ENCODE measurements at places on chromosomes 11 and 22.

DNA sequence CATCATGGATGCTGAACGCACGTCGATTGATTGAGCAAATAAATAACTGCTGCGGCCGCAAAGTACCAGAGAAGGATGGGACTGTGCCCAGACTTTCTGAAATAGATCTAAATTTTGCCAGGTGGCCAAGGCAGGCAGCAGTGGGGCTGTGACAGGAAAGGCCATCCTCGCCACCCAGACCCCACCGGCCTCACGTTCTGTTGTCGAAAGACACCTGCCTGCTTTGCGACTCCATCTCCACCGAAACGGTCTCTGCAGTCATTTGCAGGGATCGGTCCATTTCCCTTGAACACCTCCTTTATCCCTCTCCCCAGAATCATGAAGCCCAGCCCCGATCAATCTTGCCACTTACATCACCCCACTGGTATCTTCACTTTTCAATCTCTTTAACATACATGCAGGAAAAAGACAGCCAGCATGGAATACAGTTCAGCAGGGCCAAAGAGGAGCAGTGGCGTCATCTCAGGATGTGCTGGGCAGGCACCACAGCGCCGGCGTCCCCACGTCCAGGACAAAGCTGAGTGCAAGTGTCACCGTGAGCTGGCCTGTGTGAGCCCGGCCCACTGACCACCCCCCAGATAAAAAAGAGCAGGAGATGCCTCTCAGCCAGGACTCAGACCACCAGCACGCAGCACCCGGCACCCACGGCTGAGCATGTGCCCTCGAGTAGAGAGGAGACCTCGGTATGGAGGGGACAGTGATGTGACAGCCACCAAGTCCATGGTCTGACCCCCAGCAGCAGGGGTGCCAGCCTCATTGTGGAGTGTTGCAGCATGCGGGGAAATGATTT is 610.3 kb downstream of the TBC1D22A start:
- no peak for DNase-seq

- DNase-seq = no peak
Measured at GRCh38 chr11:454801-455565, 4.9 kb downstream of the PTDSS2 start.

DNA sequence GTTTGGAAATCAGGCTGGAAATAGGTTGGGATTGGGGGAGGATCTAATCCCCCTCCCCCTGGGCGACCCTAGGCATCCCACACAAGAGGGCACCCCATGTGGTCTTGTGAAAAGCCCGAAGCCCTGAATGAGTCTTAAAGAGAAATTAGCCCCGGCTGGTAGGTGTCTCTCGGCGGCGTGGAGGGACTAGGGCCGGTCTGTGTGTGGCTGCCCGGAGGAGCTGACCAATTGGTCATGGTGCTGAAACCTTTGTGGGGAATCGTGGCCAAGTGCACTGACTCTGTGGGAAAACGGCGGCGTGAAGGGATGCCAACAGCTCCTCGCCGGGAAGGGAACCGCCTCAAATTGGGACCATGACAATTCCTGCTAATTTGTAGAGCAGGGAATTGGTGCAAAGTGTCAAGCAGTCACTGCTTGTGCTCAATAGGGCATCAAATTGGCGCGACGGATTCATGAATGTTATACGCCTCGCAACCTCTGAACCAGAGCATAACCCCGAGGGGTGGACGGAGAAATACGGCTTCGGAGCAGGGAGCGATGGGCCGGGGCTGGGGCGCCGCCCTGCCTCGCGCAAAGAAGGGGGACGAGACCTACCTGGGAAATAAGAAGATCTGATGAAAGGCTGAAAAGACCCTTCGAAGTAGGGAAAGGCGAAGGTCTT is 1.5 kb downstream of the DBX1 start:
- no peak for DNase-seq

DNA sequence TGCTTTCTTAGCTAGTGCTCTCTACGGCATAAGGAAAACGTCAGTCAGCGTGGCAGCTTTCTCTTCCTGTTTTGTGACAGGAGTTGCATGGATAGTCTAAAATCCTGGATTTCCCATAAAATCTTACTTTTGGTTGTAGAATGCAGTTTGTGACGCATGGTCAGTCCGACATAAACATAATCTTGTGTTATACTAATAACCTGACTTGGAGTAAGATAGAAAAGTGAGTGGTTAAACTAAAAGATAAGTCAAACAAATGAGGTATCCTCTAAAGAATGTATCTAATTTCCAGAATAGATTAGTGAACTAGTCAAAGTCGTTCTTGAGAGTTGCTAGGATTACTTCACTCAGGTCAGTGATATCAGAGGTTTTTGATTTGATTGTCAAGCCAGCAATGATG is 157.6 kb downstream of the PGR start:
- no peak for DNase-seq

- no peak for DNase-seq
Measured at GRCh38 chr11:33877038-33877437, 14.8 kb downstream of the LMO2 start.

DNA sequence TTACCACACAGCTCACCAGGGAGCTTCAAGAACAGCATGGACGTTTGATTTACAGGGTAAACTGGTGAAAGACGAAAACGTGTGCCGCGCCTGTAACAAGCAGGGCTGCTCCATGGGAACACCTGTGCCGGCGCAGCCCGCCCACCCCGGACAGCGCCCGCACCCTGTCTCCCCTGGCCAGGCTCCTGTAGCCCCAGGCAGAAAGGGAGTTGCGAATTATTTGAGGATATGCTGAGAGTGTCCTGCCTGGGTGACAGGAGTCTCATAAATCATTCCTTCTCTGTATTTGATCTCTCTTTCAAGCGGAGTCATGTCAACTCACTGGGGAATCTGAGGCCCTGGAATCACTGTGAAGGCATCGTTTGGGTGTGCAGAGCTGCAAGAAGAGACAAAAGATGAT is 804.3 kb downstream of the OPCML start:
- DNase-seq = no peak

DNA sequence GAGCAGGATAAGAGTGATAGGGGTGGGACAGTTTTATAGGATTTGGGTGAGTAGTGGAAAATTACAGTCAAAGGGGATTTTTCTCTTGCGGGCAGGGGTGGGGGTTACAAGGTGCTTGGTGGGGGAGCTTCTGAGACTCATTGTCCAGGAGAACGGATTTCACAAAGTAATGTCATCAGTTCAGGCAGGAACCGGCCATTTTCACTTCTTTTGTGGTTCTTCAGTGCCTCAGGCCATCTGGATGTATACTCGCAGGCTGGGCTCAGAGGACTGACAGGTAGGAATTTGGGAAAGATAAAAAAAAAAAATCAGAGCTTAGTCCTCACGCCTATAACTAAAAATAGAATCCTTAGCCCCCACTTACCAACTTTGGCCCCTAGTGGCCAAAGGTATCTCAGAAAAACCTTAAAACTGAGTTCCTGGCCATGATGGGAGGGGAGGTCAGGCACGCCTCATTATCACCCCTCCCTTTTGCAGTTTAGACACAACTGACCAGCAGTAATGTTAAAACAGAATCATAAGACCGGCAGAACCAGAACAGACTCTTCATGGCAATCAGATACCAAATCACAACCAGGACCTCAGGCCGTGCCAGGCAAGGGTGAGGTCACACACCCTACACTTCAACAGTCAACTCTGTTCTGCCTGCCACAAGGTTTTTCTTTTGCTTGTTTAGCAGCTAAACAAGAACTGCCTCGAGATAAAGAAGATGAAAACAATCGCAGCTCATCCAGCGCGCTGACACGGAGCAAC is 8.9 kb upstream of the APOBEC3G start:
- no peak for DNase-seq

DNA sequence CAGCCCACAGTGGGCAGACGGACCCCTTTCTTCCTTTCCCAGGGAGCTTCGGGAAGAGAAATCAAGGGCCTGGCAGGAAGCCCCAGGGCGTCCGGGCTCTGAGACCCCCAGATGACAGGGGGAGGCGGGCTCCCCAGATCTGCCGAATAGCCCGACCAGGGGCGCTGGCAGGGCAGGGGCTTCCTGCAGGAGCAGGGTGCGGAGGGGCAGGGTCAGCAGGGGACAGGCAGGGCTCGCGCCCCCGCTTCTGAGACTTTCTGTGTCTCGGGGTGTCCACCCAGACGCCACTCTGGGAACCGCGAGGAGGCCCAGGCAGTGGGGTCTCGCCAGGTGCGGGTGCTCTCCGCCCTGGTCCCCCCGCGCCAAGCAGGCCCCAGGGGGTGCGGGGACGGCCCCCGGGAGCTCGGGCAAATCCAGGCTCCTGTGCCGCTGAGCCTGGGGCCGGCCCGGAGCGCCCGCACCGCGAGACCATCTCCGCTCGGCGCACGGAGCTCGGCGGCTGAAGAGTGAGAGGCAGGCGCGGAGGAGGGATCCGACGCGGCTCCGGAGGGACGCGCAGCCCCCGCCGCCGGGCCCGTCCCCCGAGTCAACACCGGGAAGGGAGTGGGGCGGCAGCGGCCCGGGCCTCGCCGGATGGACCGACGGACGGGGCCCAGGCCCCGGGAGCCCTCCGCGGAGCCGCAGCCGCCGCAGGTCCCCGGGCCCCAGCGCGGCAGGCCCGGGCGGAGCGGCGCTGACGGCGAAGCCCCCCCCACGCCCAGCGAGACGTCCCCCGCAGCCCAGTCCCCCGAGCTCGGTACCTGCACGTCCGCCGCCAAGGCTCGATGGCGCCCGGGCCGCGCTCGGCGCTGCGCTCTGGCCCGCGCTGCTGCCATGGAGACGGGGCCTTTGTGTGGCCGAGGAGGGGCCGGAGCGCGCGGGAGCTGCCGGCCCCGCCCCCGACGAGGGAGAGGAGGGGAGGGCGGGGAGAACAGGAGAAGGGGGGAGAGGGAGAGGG is at the start of gene PLXNB2:
Gene PLXNB2 (minus strand): TSS at position 894 of the 997 bp plus-strand sequence. CDS start 17,062 bp downstream, outside the sequence.
- DNase-seq = no peak

- no peak for DNase-seq
Measured at GRCh38 chr11:37406651-37407050, 808.6 kb upstream of the RAG2 start.
